HCT116 (cell line): ENCODE measurements at places on chromosomes 4 and X. TPM values are rescaled to one million over a fixed set of nuclear protein-coding genes. Genes with fewer than 3 reads are reported as not detected.

DNA sequence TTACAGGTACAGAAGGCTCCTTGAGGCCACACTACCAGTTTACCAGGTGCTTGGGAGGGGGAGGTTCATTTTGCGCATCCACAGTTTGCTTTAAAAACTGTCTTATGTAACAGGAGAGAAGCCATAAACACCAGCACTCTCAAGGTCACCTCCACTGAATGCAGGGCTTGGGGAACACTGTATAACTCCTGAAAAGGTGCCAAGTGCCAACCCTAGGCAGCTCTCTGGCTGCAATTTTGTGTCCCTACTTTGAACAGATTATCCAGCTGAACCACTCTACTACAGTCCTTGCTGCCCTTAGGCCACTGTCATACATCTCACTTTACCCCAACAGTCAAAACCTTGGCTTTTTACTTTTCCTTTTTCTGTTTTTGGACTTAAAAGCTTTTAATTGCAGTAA, 507.9 kb downstream of the SMARCA1 start:
- no peaks in the 10 kb centered on the region for H3K36me3 ChIP-seq
- no peak overlapping the region for H3K27ac ChIP-seq
- no peaks in the 10 kb centered on the region for H3K27me3 ChIP-seq

HSPA4L gene
- total RNA-seq, result 18.6 TPM

TLR7 gene
- total RNA-seq, result not detected

RNF128 gene
- 5.8 TPM for total RNA-seq

SYTL4 gene
- 8.8 TPM for total RNA-seq

P2RY4 gene
- total RNA-seq, result not detected
